ENCODE measurements at places on chromosomes 13 and 19.
A peak's percentile ranks its signal among the peaks of the same experiment; 100 is the strongest.

DNA sequence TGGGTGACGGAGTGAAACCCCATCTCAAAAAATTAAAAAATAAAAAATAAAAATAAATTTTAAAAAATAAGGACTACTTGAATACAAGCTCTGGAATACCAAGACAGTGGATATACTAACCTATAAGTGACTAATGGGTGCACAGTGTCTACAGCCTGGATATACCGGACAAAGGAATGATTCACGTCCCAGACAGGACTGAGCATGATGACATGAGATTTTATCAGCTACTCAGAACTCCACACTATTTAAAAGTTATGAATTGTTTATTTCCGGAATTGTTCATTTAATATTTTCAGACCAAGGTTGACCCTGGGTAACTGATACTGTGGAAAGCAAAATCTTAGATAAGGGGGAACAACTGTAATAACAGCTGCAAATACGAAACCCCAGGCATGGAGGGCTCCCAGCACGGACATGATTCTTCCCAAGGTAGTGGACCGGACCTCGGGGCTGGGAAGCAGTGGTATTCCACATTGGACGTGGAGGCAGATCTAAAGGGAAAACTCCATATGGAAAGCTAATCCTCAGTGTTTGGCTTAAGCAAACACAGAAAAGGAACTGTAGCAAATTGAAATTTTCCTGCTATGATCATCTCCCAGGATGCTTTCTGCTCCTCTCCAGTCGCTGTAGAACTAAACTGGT is 102.6 kb upstream of the TSHZ3 start:
- no peak for DNase-seq

DNA sequence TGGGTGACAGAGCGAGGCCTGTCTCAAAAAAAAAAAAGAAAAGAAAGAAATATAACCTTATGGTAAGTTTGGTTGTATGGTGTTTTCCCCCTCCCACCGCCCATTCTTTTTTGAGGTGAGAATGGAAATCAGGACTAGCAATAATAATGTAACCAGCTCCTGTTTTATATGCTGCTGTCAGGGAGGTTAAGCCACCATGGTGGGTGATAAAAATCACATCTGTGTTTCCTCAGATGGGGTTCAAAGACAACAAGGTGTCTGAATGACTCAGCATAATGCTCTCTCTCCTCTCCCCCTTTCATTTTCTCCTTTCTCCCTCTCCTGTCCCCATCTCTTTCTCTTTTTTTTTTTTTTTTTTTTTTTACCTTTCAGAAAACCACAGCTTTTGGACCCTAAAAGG is 28.3 kb upstream of the GARRE1 start:
- no peak for DNase-seq

- DNase-seq = no peak
Observed at GRCh38 chr19:15369594-15369891, 10.0 kb downstream of the AKAP8 start.

DNA sequence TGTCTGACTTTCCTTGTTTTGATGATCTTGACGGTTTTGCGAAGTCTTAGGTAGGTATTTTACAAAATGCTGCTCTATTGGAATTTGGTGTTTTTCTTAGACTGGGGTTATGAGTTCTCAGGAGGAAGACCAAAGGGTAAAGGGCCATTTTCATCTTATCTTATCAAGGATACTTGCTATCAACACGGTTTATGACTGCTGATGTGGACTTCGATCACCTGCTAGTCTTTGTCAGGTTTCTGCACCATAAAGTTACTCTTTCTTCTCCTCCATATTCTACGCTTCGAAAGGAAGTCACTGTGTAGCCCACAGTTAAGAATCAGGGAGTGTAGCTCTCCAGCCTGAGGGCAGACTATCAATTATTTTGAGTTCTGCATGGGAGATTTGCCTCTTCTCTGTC is 7.4 kb upstream of the CEBPG start:
- DNase-seq = no peak

DNA sequence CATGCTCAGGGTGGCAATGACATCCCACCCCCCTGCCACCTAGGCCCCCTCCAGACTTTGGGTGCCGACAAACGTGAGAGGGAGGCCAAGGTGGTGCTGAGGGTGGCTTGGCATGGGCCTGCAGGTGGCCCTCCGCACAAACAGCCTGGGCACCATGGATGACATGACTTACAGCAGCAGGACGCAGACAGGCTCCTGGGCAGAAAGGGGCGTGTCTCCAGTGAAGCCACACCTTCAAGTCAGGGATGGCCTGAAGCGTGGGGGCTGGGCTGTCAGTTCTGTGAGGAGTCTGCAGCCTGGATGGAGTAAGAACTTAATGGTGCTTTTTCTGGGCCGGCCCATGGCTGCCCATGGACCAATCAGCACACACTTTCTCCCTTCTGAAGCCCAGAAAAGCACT is 25.3 kb downstream of the POMP start:
- DNase-seq = no peak

DNA sequence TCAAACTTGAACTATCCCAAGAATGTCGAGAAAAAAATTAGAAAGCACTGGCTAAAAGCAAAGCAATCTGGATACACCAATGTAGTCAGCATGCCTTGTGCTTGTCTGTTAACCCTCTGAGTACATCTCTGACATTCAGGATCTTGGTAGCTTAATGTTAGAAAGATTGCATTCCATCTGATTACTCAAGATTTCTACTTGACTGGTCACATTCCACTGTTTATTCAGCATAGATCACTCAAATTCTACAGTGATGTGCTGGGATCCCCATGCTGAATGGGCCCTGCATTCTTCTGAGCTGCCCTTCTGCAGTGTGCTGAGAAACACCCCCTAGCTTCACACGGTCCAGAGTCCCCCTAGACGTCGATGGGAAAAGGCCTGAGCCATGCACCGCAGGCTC is 295.4 kb upstream of the MAB21L1 start:
- no peak for DNase-seq

- DNase-seq = no peak
Observed at GRCh38 chr19:56837492-56838023, 3.0 kb downstream of the PEG3 start.

DNA sequence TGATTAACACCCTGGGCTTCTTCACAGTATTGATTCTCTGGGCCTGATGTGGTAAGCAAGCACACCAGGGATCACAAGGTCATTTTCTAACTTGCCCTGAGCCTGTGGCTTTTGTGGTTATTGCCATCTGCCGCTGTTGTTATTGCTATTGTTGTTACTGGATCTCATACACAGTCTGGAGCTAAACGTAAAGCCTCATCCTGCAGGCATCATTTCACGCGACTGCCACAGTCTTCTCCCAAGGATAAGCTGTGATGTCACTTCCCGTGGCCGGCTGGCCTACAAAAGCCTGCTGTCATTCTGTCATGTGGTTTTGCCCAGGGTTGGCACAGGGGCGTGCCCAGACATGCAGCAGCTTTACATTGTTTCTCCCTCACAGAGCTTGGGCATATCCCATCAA is 154.0 kb upstream of the GPR12 start:
- no peak for DNase-seq

DNA sequence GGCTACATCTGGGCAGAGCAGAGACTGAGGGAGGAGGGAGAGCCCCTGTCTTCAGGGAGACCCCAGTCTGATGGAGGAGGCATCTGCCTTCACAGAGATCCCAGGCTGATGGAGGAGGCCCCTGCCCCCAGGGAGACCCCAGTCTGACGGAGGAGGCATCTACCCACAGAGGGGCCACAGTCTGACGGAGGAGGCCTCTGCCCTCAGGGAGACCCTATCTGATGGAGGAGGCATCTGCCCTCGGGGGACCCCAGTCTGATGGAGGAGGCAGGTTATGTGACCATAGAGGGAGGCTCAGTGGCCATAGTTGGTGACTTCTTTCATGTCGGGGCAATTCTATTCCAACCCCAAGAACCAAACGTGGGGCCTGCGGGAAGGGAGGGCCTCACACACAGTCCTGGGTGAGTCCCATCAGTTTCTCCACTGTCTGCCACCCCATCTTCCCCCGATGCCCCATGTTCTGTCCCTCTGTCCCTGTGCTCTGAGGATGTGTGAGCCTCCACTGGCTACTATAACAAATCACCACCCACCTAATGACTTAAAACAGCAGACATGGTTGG is 14.3 kb downstream of the MISP start:
- no peak for DNase-seq

- no peak for DNase-seq
Observed at GRCh38 chr13:58729361-58729760, 1097.8 kb downstream of the PCDH17 start.

DNA sequence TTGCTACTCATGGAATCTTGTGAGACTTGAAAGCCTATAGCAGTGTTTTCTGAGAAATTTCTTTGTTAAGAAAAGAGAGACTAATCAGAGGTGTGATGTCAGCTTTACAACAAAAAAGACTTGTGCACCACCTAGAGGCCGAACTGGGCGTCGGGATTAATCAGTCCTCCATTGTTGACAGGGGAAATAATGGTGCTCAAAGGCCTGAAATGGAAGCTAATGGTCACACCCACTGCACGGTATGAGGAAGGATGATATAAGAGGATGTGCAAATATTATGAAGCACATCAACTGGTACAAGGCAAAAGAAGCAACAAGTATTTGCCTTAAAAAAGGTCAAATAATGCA is 480.2 kb upstream of the MIR17HG start:
- peak; percentile 2 for DNase-seq

DNA sequence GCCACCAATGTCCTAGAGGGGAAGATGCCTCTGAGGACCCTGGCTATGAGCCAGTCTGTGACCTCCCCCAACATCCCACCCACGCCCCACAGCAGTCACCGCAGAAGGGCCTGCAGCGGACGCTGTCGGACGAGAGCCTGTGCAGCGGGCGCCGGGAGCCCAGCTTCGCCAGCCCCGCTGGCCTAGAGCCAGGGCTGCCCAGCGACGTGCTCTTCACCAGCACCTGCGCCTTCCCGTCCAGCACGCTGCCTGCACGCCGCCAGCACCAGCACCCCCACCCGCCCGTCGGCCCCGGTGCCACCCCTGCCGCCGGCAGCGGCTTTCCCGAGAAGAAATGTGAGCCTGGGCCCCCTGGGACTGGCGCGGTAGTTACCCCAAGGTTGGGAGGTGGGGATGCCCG is 30.6 kb downstream of the DPF1 start:
- DNase-seq = no peak

DNA sequence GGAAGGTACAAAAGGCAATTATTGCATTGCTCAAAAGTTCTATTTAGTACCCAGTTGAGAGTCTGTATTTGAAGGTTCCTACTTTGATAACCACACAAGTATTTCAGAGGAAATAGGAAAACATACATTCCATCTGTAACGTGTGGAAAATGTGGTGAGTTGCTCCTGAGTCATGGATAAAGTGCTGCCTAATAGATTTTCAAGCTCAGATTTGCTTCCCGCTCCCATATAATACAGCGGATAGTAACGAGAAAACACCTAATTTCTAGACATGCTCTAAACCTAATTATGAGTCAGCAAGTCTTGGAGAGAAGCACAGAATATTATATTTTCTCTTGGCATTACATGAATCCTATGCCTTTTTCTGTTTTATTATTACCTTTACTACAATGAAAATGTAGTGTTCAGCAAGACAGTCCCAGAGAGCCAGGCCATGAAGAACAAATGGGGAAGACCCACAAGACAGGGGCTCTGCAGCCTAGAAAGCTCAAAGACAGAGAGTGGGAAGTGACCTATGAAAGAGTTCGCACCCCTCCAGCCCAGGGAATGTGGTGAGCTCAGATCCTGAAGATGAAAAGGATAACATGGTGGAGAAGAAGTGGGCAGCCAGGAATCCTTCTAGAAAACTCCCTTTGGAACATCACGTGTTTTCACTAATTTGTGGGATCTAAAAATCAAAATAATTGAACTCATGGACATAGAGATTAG is 116.1 kb downstream of the STARD13 start:
- DNase-seq = no peak

DNA sequence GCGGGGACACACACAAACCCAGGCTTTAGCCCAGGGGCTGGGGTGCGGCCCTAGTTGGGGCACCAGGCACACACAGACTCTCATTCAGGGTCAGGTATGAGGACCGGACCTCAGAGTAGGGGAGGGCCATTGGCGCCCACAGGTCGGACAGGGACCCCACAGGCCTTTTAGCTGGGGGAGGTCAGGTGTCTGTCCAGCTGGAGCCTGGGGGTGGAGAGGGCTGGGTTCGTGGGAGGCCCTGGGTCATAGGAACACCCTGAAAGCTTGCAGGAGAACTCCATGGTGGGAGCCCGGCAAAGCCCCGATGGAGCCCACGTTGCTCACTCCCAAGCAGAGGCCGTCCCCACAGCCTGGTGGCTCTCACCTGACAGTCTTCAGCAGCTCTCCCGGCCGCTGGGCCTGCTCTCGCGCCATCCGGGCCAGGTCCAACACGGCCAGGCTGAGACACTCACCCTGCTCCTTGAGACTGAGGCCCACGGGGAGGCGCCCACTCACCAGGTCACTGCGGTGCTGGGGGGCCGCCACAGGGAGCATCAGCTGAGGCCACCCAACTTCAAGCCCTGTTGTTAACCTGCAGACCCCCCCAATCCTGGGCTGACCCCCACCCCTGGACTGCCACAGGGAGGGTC is 5.0 kb downstream of the JAK3 start:
- no peak for DNase-seq

DNA sequence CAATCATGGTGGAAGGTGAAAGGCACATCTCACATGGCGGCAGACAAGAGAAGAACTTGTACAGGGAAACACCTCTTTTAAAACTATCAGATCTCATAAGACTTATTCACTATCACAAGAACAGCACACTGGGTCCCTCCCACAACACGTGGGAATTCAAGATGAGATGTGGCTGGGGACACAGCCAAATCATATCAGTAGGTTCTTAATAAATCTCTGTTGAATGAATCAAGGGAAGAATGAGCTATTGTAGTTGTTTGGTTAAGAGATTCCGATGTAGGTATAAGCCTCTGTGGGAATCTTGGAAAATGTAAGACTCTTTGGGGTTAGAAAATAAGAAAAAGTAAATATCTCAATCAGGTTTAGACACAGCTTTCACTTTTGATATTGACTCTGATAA is 400.2 kb downstream of the KCNRG start:
- no peak for DNase-seq

GRCh38 chr19:1567116-1567847 is 843 bp downstream of the MEX3D start:
- no peak for DNase-seq

GRCh38 chr19:18160971-18161635 is 8.1 kb downstream of the PIK3R2 start:
- DNase-seq = peak; percentile 23

GRCh38 chr13:49840675-49841074 is 48.2 kb upstream of the KPNA3 start:
- no peak for DNase-seq

DNA sequence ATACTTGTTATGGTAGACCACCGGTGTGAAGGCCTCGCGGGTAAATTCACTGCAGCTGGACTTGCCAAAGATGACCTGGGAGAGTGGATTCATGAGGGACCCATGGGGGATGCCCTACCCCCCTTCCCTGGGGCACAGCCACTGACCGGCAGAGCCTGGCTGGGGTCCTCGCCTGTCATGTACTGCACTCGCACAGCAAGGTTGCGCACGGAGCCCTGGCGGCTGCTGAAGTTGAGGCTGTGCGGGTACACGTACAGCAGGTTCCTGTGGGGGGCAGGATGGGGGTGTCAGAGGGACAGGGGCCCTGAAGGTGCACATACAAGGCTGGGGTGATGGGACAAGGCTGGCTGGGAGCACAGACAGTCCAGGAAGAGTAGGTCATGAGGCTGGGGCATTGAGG is 1.4 kb upstream of the ANGPTL8 start:
- no peak for DNase-seq

All from NCI-H446 treated with DMSO at 0.1 percent for 48 hours (cell line).